ENCODE measurements at places on chromosomes 11 and 22.

GRCh38 chr11:45339729-45340519 is 53.8 kb upstream of the SYT13 start:
- peak; percentile 80 for DNase-seq

GRCh38 chr11:71286701-71287643 is 34.6 kb upstream of the SHANK2 start:
- no peak for DNase-seq

DNA sequence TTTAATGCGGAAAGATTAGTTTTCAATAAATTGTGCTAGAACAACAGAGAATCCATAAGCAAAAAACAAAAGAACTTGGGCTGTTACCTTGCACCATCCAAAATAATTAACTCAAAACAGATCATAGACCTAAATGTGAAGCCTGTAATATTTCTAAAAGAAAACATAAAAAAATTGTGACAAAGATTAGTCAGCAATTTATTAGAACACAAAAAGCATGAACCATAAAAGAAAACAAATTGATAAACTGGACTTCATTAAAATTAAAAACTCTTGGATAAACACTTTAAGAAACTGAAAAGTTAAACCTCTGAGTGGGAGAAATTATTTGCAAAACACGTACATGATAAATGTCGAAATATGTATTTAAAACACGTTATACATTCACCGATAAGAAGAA is 21.5 kb downstream of the DDI1 start:
- DNase-seq: no peak

DNA sequence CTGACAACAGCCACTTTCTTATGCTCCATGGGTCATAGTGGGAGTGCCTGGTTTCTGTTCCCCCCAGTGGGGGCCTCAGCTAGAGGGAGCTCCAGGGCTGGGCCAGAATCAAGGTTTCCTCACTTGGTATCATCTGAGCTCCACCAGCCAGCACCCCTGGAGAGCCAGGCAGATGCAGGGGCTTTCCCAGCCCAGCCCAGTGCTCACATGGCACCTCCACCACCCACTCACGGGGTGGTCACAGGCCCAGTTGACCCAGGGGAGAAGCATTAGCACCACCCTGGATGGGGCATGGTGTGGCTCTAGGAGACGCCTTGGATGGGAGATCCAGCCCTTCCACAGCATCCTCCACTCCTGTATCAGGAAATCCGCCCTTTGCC is 24.1 kb upstream of the WNT7B start:
- no peak for DNase-seq
